GM12891 (cell line): ENCODE measurements at places on chromosomes 13 and 19.

- no peak for DNase-seq
These were observed 2448.7 kb upstream of the PCDH20 start for GRCh38 chr13:63864171-63864902.

GRCh38 chr13:93765062-93765461 is 538.5 kb downstream of the GPC6 start:
- DNase-seq, result no peak

DNA sequence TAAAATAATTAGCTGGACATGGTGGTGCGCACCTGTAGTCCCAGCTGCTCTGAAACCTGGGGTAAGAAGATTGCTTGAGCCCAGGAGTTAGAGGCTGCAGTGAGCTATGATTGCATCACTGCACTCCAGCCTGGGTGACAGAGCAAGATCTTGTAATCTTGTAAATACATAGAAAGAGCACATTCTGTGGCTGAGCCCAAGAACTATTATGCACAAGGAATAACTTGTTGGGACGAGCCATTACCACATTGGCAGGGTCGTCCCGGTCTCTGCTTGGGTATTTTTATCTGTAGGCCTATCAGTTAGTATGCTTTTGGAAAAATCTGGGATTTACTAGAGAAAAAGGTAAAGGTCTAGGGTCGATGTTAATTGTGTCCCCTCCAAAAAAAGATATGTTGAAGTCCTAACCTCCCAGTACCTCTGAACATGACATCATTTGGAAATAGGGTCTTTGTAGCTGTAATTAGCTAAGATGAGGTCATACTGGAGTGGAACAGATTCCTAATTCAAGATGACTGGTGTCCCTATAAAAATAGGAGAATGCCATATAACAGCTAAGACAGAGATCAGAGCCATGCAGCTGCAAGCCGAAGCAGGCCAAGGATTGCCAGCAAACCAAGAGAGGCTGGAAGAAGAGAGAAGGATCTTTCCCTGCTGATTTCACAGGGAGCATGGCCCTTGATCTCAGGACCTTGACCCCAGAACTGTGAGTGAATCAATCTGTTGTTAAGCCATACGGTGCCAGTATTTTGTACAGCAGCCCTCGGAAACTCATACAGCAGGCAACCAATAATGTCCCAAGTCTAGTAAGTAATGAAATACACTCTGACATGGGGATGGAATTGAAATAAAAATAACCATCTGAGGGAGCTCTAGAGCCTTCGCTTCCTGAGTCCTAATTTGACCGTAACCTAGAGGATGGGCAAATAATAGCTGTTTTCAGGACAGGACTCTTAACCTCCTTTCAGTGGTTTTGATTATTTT is 77.0 kb downstream of the TM9SF2 start:
- DNase-seq, result no peak

- no peak for DNase-seq
These were observed 8.4 kb downstream of the CPT1C start for GRCh38 chr19:49699364-49699763.

- no peak for DNase-seq
These were observed 261.7 kb downstream of the MTUS2 start for GRCh38 chr13:29081697-29082440.

DNA sequence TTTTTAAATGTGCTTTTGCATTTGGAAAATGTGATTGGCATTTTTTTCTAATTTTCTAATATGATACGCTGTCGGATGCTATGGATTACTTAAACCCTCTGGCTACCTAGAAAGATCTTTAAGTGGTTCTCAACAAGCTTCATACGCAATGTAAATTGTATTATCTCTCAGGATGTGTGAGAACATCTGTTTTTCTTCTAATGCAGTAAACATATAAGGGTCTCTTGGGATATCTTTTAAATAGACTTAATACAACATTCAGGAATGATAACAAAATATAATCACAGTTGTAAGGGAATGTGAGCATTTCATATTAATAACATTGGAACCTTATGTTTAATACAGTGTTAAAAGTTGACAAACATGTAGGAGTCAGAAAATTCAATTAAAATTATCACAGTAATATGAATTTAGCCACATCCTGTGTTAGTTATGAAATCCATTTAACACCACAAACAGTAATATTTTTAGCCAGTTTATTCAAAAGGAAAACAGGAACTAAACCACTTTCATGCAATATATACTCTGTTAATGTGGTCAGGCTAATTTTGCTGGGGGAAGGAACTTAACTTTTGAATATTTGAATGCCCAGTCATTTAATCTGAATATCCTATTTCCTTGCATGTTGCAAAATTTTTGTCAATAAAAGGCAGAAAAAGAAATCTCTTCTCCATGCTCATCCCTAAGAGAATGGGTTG is 15.0 kb upstream of the ALOX5AP start:
- no peak for DNase-seq

GRCh38 chr19:30881281-30881680 is 468.0 kb downstream of the TSHZ3 start:
- DNase-seq, result no peak

DNA sequence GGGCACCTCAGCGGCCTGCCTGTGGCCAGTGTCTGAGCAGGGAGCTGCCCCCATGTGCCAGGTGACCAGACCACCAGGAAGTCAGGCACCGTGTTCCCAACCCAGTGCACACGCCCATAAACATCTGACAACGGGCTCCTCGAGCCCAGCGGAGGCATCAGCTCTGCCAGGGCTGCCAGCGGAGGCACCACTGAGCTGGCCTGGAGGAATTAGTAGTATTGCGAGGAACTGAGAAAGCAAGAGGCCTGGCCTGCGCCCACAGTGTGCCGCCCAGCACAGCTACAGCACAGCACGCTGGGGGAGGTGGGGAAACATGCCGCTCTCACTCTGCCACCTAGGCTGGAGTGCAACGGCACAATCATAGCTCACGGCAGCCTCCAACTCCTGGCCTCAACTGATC is 44.6 kb downstream of the ANKRD27 start:
- no peak for DNase-seq

GRCh38 chr13:69866555-69866954 is 241.1 kb upstream of the ATXN8OS start:
- DNase-seq, result no peak

- no peak for DNase-seq
These were observed 65.9 kb downstream of the ENOX1 start for GRCh38 chr13:43720780-43721397.

GRCh38 chr13:105894697-105895096 is 640.8 kb downstream of the EFNB2 start:
- no peak for DNase-seq

- no peak for DNase-seq
These were observed 557.0 kb downstream of the FGF9 start for GRCh38 chr13:22227895-22228294.

- no peak for DNase-seq
These were observed 269.4 kb upstream of the NBEA start for GRCh38 chr13:34672631-34673030.

DNA sequence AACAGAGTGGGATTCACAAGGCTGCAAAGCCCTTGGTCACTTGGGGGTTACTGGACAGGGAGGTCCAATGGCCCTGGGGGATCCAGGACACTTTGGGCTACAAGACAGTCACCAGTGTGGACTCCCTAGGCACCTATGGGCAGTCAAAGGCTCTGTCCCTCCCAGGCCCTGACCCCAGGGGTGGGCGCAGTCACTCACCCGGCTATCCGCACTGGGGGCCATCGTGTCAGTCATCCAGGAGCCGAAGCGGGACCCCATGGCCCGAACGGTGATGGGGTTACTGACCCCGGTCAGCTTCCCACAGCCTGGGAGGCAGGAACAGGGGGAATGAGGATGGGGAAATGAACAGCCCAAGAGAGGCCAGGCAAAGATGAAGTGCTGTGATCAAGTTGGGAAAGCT is 21.5 kb downstream of the PIN1 start:
- DNase-seq, result no peak

- DNase-seq, result no peak
These were observed 15.0 kb upstream of the CD177 start for GRCh38 chr19:43338530-43338929.

DNA sequence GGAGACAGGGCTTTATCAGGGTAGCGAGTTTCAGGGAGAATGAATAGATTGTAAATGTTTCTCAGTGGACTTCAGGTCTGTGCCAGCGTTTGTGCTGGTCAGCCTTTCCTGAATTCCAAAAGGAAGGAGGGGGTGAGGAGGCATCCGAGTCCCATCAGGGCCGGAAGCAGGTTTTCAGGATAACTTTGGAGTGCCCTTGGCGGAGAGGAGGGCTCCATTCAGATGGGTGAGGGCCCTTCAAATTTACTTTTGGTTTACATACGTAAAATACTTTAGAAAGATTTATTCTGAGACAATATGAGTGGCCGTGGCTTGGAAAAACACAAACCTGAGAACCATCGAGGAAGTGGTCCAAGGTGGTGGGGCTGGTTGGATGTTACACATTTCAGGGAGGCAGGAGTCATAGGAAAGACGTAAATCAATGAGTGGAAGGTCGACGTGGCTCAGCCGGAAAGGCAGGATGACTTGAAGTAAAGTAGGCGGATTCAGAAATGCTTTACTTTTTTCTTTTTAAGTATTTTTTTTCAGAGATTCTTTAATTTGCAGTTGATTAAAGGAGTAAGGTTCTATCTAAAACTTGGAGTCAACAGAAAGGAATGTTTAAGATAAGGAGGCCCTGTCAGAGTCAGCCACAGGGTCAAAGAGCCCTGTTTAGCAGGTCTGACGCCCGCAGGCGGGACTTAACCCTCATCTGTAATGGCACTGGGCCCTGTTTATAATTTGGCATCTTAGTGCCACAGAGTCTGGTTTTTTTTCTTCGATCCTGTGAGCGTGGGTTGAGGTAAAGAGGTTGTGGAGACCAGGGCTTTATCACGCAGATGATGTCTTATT is 32.8 kb downstream of the ATP11A start:
- no peak for DNase-seq

DNA sequence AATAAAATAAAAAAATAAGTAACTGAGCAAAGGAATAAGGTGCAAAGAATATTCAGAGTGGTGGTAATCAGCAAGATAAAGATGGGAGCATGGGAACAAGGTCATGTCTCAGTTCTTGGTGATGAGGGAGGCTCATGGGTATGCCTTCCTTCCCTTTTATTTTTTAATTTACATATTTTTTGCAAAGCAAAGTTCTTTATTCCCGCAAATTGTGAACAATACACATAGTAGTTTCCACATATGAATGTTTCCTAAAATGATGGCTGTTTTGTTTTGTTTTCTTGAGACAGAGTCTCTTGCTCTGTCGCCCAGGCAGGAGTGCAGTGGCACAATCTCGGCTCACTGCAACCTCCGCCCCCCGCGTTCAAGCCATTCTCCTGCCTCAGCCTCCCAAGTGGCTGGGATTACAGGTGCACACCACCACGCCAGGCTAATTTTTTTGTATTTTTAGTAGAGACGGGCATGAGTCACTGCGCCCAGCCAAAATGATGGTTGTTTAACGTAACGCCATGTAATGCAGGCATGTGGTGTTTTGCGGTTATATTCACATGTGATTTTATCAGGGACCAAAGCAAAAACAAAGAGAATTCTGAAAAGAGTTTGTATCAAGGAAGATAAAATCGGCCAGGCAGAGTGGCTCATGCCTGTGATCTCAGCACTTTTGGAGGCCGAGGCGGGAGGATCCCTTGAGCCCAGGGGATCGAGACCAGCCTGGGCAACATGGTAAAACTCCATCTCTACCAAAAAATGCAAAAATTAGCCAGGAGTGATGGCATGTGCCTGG is 4.5 kb upstream of the ADGRE2 start:
- DNase-seq, result no peak

DNA sequence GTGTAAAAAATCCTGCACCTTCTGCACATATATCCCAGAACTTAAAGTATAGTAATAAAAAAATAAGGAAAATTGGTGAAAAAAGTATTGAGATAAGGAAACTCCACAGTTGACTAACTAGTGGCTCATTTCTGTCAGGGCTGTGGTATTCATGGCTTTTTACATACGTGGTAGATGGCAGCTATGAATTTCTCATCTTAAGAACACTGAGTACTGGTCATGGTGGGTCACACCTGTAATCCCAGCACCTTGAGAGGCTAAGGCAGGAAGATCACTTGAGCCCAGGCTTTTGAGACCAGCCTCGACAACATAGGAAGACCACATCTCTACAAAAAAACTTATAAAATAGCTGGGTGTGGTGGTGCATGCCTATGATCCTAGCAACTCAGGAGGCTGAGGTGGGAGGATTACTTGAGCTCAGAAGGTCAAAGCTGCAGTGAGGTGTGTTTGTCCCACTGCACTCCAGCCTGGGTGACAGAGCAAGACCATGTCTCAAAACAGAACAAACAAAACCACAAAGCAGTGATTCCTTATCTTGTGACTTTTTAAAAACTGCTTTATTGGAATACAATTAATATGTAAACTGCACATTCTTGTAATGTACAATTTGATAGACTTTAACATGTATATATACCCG is 16.8 kb downstream of the SLAIN1 start:
- no peak for DNase-seq

DNA sequence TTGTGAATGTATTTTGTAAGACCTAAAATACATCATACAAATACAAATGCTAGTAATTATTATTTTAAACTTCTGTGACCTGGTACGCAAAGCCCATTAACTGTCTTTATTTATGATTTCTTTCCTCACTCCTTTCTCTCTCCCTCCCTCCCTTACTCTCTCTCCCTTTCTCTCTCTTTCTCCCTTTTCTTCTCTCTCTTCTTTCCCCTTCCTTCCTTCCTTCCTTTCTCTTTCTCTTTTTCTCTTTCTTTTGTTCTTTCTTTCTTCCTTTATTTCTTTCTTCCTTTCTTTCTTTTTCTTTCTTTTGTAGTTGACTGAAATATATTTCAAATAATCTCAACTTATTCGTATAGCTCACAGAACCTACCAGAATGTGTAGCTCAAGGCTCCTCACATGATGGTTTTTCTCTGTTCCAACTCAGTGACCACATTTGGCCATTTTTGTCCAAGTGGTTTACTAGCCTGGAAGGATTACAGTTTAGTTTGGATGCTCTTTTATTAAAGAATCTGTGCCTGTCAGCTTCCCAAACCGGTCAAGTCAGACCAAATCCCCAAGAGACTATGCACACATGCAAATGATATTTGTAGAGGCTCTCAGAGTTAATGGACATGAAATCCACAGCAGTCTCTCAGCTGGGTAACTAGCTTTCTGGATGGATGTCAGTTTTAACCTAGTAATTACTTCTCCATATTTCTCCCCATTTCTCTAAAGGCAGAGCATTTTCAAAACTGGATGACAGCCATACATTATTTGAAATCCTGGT is 71.7 kb downstream of the POSTN start:
- no peak for DNase-seq

DNA sequence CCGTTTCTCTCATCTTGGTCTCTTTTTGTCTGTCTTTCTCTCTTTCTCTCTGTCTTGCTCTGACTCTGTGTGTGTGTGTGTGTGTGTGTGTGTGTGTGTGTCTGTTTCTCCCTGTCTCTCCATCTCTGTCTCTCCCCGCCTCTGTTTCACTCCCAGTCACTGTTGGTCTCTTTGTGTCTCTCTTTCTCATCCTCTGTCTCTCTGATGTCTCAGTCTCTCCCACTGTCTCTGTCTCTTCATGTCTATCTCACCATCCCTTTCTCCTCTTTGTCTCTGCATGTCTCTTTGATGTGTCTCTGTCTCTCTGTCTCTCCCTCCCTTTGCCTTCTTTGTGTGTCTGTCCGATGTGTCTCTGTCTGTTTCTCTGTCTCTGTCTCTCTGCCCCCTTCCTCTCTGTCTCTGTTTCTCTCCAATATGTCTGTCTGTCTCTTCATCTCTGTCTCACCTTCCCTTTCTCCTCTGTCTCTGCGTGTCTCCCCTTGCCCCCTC is 2.5 kb downstream of the NFIC start:
- DNase-seq, result no peak
